ENCODE measurements at places on chromosomes 4 and X.

GRCh38 chr4:23789762-23790161 is 100.1 kb downstream of the PPARGC1A start:
- DNase-seq, result no peak

DNA sequence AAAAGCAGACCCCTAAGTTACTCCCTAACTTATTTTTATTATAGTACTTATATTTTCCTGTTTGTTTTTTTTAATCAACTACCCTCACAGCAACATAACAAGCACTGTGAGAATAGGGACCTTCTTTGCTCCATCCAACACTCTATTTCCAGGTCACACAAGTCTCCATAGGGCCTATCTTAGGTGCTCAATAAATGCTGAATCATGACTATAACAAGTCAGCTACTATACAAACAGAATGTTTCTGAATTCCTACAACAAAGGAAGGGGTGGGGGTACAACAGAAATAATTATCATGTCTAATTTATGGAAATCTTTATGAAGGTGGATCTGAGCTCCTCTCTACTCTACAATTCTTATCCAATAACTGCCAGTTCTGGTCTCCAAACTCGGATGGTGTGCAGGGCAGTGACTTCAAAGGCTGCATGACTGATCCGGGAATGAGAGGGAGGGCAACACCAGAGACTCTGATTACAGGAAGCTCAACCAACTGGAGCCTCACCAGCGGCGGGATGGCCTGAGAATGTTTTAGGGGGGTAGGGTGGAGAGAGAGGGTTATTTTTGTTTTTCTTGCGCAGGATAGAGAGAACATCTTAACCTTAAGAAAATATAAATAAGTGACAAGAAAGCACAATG is 71.1 kb downstream of the HADH start:
- no peak for DNase-seq

- DNase-seq, result no peak
Measured at GRCh38 chrX:129771266-129771995, 8.3 kb upstream of the SASH3 start.

- no peak for DNase-seq
Measured at GRCh38 chrX:134547047-134547679, 87.2 kb downstream of the HPRT1 start.

GRCh38 chr4:133156556-133156955 is 7.5 kb downstream of the PCDH10 start:
- DNase-seq, result no peak

DNA sequence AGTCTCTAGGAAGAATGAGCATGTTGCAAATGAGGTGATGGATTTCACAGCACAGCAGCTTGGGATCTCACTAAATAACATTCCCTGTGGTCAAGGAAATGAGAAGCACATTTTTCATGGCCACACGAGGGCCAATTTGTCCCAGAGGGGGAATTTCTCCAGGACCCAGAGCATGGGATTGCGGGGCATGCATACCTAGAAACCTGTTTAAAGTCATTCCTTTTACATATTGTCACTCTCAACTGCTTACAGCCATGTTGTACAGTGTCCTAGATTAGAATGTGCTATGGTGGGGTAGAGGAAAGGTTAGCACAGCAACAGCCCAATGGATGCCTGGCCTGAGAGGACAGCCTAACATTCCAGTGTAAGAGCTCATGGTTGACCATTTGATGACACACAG is 37.4 kb upstream of the NLGN4X start:
- no peak for DNase-seq

DNA sequence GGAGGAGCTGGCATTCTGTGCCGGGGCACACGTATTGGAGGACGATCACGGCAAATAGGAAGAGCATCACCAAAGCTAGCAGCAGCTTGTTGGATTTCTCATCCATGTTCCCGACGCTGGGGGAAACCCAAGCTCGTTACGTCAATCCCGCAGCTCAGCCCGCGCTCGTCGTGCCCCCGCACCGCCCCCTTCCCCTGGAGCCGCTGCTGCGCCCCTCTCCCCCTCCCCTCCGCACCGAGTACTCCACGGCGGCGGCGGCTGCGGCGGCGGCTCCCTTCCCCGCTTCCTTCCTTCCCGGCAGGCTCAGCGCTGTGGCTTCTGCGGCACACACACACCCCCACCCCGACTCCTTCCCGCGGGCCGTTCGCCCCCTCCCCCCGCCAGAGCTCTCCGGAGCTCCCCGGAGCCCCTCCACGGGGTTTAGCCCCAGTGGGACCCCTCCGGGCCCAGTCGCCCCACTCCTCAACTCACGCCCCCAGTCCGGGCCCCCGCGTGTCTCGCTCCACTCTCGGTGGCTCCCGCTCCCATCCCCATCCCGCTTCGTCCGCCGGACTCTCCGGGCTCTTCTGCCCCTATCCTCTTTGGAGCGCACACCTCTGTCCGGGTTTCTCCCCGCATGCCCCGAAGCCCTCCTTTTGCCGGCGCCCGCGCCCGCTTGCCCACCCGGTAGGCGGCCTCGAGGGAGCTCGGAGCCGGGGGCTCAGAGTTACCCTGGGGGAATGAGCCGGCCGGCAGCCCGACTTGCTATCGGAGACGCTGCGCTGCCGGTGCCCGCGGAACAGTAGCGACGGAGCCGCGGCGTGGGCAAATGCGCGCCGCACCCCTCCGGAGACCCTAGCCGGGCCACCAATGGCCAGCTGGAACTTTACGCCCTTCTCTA is 978 bp downstream of the HS6ST2 start:
- DNase-seq, result no peak

GRCh38 chr4:70991596-70991995 is 1.9 kb upstream of the DCK start:
- no peak for DNase-seq

DNA sequence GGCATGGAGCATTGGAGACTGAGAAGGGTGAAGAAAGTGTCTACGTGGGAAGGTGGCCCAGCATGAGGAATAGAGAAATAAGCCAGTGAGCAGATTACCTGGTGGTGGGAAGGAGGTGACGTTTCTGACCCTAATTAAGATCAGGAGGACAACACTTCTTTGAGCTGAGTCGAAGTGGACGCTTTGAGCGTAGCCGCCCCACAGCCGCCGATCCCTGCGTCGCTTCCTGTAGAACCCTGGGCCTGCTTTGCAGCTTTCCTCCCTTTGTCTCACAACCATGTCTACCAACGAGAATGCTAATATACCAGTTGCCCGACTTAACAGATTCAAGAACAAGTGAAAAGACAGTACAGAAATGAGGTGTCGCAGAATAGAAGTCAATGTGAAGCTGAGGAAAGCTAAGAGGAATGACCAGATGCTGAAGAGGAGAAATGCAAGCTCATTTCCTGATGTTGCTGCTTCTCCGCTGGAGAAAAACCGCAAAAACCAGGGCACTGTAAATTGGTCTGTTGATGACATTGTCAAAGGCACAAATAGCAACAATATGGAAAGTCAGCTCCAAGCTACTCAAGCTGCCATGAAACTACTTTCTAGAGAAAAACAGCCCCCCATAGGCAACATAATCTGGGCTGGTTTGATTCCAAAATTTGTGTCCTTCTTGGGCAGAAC is 6.4 kb upstream of the ANTXR2 start:
- DNase-seq, result no peak

GRCh38 chr4:15164571-15164970 is 162.3 kb downstream of the CPEB2 start:
- no peak for DNase-seq

DNA sequence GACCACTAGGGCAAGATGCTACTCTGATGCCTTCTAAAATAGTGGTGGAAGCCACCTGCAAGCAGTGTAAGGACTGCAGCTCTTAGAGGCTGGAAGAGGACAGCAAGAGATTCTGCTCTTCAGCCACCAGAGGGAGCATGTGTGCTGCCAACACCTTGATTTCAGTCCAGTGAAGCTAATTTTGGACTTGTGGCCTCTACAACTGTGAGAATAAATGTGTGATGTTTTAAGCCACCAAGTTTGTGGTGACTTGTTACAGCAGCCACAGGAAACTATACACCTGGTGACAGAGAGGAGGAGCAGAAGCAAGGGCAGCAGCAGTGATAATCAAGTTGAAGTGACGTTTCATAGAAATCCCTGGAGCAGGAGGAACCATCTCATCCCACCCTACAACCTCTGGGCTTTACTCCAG is 55.9 kb downstream of the FGFBP1 start:
- peak; percentile 33 for DNase-seq

DNA sequence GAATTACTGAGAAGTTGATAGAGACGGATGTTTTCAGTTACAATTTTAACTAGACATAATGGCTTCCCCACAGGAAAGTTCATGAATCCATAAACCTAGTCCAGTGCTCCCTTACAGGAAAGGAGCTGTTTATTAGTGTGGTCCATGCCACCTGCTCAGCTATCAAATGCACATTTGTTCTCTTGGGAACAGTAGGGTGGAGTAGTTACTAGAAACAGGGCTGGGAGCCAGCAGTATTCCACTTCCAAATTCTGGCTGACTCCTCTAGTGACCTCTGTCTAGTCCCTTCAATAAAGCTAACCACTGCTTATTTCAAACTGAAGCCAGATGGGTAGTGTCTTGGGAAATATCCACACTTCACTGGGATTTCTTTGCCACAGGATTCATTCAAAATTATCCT is 88.4 kb upstream of the TLL1 start:
- DNase-seq, result no peak

DNA sequence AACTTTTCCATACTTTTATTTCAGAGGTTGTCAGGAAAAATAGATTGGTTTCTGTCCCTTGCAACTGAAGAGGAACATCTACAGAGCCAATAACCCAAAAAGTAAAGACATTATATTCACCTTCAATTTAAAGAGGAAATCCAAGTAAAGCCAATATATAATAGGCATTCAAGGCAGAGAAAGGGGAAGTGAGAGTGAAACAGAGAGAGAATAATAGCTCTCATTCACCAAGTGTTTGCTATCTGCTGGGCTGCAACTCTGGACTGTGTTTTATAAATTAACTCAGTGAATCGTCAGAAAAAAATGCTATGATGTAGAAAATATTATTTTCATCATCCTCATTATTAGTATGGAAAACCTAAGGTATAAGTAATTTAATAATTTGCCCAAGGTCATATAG is 448.5 kb downstream of the TRAM1L1 start:
- DNase-seq, result no peak

DNA sequence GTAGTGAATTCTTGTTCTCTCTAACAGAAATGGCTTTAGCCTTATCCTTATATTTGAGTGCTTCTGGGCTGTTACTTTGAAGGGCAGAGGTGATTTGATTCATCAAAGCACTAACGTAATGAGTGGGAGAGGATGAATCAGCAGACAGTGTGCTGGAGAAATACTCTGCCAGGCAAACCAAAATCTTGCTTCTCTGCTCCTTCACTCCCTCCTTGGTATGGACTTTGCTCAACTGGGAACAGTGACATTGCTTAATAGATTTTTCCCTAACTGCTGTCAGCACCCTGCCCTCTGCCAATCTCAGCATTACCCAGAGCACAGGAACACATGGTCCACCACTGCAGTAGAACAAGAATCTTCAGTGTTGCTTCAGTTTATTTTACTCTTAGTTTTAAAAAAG is 56.0 kb downstream of the PDLIM5 start:
- no peak for DNase-seq

DNA sequence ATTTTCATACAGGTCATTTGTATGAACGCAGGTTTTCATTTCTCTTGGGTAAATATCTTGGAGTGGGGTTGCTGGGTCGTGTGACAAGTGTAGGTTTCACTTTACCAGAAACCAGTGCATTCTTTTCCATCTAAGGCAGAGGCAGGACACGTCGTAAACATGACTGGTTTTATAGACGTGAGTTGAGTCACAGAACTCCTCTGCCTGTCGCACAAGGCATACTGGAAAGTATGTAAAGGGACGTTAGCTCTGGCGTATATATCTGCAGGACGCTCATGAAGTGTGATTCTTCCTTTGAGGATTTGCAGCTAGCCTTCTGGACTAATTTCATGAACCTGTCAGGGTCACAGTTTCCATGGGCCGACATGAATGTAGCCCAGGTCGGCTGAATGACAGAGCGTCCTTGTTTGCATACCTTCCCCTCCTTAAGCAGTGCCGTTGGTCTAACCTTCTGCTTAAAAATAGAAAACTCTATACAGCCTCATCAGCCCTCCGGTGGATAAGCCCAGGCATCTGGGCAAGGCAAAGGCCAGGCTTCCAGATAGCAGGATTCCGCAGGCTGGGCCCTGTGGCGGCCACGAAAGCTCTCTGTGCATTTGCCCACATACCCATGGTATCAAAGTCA is 106.0 kb downstream of the GPR143 start:
- DNase-seq, result no peak

GRCh38 chr4:150265806-150266205 is 187.6 kb downstream of the DCLK2 start:
- DNase-seq, result no peak

GRCh38 chr4:40367451-40367850 is 32.3 kb downstream of the CHRNA9 start:
- DNase-seq, result no peak

GRCh38 chr4:13542577-13543031 is 1.7 kb downstream of the NKX3-2 start:
- DNase-seq, result no peak

- DNase-seq, result no peak
Measured at GRCh38 chrX:49237060-49237459, 1.8 kb downstream of the CCDC22 start.

DNA sequence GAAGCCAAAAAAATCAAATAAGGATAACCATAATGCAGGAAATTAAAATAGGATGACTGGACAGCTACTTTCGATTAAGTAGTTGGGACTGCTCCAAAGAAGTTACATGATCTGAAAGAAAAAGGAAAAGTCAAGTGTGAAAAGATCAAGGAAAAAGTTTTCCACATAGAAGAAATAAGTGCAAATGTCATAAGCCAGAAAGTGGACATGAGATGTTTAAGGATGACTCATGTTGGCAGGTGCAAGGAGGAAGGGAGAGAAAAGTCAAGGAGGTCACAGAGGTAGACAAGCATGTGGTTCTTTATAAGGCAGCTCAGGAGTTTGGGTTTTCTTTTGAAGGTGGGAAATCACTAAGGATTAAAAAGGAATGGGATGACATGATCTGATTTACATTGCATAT is 89.8 kb upstream of the GPRIN3 start:
- DNase-seq, result no peak

GRCh38 chr4:129344058-129344457 is 248.1 kb downstream of the C4orf33 start:
- no peak for DNase-seq

DNA sequence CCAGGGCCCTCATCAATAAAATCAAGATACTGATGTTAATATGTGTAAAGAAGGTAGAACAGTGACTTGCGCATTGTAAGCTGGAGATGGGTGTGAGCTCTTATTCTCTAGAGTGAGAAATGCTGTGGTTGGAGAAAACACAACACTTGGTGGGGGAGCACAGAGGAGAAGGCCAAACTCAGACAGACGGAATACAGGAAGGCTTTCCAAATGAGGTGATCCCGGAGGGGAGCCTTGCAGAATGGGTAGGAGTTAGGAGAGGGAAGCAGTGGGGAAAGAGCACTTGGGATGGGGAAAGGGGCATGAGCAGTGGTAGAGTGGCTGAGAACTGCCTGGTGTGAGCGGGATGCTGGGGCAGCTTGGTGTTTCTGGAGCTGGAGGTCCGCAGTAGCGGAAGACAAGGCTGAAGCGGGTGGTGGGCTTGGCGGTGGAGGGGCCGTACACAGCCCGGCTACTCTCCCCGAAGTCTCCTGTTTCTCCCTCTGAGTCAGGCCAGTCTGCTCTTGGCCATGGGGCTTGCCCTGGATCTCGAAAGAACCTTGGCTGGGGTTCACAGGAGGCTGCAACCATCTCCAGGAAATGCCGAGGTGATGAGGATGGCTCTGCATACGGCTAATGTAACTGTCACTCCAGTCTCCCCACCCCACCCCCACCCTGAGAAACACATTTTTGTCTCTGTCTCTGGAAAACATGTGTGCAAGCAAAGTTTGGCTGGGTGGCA is 11.3 kb upstream of the PLAC1 start:
- DNase-seq, result no peak

Data from activated CD8-positive, alpha-beta memory T cell treated with anti-CD3 and anti-CD28 coated beads, Interleukin-2, amount 50 U/mL, for 4 hours (primary cell).